CD4-positive, alpha-beta T cell (primary cell): ENCODE measurements at places on chromosomes 2 and 18. TPM values are rescaled to one million over a fixed set of nuclear protein-coding genes. Genes with fewer than 3 reads are reported as not detected.

The VSNL1 gene
- total RNA-seq: not detected

The SERPINB2 gene
- 0.25 TPM for total RNA-seq

The IL36G gene
- not detected for total RNA-seq

The PID1 gene
- 0.38 TPM for total RNA-seq
